NCI-H345 (cell line): ENCODE measurements at places on chromosomes 12 and 14.

- no peak for DNase-seq
Measured at GRCh38 chr14:95323917-95324316, 4.2 kb upstream of the CLMN start.

DNA sequence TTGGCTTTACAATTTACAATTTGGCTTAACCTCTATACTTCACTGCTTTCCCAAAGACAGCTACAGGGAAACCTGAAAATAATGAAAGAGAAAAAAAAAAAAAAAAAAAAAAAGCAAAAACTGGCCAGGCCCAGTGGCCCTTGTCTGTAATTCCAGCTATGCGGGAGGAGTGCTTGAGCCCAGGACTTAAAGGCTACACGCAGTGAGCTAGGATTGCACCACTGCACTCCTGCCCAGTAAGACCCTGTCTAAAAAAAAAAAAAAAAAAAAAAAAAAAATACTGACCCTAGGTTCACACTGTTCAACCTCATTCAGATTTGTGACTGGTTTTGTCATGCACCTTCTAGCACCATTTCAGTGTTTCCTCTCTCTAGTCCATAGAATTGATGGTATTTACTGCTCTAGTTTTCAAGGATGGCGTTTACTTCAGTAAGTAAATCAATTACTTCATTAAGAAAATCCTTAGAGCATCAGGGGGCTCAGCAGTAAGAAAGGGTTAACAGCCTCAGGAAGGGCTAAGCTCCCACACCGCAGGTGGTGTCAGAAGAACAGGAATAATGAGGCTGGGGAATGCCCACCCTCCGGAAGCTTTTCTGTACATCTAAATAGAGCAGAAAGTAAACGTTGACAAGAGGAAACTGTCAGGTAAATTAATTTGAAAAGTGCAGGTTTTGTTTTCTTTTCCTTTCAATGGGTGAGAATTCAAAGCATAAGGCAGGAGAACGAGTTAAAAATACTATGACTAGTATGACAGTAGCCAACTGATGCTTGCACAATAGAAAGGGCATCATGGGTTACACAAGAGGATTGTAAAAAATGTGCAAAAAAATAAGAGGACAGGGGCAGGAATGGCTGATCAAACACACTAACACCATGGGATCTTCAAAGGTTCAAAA lies 115.0 kb upstream of the MDM1 start:
- DNase-seq, result peak; percentile 87

GRCh38 chr14:89881839-89882238 lies 72.7 kb downstream of the EFCAB11 start:
- no peak for DNase-seq

DNA sequence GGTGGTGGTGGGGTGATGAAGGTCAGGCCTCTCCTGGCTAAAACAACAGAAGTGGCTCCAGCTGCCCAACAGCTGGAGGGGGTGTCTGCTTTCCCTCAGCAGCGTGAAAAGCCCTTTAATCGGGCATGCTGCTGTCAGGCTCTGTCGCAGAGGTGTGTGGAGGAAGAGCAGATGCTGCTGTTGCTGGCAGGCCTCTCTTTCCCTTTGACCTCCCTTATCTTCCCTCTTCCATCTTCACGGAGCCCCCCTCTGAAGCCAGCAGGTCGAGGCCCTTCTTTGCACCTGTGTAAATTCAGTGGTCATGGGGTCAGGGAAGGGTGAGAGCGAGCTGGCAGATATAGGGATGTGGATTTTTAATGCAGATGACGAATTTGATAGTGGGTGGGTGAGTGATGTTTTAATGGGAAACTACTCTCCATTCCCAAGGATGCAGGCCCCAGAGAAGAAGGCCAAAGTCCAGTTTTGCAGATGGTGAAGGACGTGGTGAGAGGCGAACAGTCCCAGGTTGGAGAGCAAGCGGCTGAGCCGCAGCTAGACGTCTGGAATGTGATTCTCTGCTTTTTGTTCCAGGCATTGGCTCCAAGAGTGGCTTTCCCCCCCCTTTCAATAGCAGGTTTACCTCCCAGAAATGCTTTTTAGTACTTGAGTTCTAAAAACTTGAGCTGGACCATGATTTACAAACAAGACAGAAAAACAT lies 64.0 kb downstream of the SMOC1 start:
- no peak for DNase-seq

- DNase-seq, result no peak
Measured at GRCh38 chr14:29078810-29079522, 312.4 kb downstream of the FOXG1 start.

DNA sequence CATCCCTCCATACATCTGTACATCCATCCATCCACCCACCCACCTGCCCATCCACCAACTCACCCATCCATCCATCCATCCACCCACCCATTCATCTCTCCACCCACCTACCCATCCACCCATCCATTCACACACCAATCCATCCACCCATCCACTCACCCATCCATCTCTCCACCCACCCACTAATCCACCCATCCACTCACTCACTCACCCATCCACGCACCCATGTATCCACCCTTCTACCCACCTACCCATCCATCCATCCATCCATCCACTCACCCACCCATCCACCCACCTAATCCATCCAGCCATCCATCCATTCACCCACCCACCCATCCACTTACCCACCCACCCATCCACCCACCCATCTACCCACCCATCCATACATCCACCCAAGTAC lies 16.2 kb downstream of the GALNT9 start:
- DNase-seq, result no peak

GRCh38 chr12:123849517-123849916 lies 87.4 kb downstream of the DNAH10 start:
- no peak for DNase-seq

GRCh38 chr14:83312511-83312910 lies 1778.9 kb upstream of the SEL1L start:
- DNase-seq, result no peak

DNA sequence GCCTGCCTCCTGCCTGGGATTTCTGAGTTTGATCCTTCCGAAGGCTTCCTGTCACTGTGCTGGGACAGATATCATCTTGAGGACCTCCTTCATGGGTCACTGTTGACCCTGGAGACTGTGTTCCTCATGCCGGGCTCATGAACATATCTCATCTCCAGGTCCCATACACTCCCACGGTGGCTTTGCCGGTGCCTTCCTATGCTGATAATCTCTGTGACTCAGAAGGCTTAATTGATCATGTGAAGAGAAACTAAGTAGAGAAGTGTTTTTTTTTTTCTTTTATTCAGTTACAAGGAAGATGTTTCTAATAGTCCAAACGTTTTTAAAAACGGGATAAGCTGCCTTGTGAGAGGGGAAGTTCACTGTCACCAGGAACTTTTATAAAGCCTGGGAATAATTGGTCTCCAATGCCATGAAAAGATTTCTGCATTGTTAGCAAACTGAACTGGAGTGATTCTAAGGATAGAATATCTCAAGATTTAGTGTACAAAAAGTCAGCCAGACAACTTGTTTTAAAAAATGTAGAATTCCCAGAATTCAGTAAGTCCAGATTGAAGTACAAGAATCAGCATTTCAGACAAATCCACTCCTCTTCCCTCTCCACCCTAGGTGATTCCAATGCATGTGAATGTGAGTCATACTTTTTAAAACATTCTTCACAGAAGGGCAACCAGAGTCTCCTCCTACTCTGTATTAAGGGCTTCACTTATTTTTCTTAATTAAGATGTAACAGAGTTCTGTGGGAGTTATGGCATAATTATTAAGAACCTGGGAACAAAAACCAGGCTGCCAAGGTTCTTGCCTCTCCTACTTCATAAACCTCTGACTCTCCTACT lies 139.8 kb upstream of the LGR5 start:
- DNase-seq, result no peak
